ENCODE measurements at places on chromosomes 7 and 10. TPM values are rescaled to one million over a fixed set of nuclear protein-coding genes. Genes with fewer than 3 reads are reported as not detected.
A peak's percentile ranks its signal among the peaks of the same experiment; 100 is the strongest.

DNA sequence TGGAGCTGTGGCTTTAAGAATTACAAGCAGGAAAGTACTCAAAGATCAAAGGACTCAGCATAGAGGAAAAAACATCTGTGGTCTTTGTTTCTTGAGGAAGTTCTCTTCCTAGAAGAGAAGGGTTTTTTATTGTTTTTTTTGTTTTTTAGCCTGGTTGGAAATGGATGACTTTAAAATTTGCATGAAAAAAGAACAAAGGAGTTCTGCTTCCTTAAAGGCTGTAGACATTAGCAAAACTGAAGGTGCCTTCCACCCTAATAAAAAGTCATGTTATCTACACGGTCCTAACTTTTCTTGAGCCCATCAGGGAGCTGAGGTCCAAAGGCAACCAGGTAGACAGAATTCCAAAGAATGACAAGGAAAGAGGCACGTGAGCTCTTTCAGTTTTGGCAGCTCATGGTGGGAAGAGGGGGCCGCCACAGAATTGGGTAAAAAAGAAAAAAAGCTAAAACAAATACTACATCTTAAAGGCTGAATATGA is 356.6 kb downstream of the SH2D4B start:
- H3K4me1 ChIP-seq, result no peaks in the 10 kb centered on the region
- no peak for DNase-seq
- H3K4me3 ChIP-seq, result no peak overlapping the region
- no peaks in the 10 kb centered on the region for H3K27me3 ChIP-seq
- no peaks in the 10 kb centered on the region for H3K36me3 ChIP-seq

GRCh38 chr7:37027104-37027503 is 302.8 kb upstream of the AOAH start:
- no peaks in the 10 kb centered on the region for H3K27me3 ChIP-seq
- peaks cover 38% of the 10 kb centered on the region for H3K36me3 ChIP-seq
- no peak overlapping the region for H3K27ac ChIP-seq
- no peak for DNase-seq

- H3K36me3 ChIP-seq, result no peaks in the 10 kb centered on the region
- DNase-seq, result no peak
- H3K27me3 ChIP-seq, result no peaks in the 10 kb centered on the region
- no peaks in the 10 kb centered on the region for H3K4me1 ChIP-seq
- no peak overlapping the region for H3K4me3 ChIP-seq
- H3K27ac ChIP-seq, result no peak overlapping the region
Measured at GRCh38 chr7:125098377-125098970, 168.8 kb upstream of the POT1 start.

GRCh38 chr10:128055061-128055868 is 71.0 kb downstream of the MKI67 start:
- no peak overlapping the region for H3K4me3 ChIP-seq
- peaks cover 56% of the 10 kb centered on the region for H3K36me3 ChIP-seq
- H3K27me3 ChIP-seq, result no peaks in the 10 kb centered on the region
- no peak overlapping the region for H3K27ac ChIP-seq

DNA sequence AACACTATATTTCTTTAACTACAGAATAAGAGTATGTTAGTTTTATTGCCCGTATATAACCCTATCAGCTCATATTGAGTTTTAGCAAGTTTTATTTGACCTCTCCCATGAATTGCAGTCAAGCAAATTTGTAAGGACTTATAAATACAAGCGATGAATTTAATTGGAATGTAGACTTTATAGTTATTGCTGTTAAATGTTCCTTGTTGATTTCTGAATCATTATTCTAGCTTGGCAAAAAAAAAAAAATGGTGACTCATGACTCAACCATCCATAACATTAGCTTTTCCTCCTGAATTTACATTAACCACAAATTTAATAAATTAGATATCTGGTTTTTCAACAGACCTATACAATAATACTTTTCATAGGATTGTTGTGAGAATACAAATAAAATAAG is 334.0 kb upstream of the LRRTM3 start:
- H3K27ac ChIP-seq, result no peak overlapping the region
- no peak for DNase-seq
- no peak overlapping the region for H3K4me3 ChIP-seq
- H3K27me3 ChIP-seq, result no peaks in the 10 kb centered on the region

- no peak overlapping the region for H3K27ac ChIP-seq
- DNase-seq, result peak; percentile 32
- no peaks in the 10 kb centered on the region for H3K36me3 ChIP-seq
- no peak overlapping the region for H3K4me3 ChIP-seq
- H3K27me3 ChIP-seq, result no peaks in the 10 kb centered on the region
Measured at GRCh38 chr10:108544500-108545120, 1378.7 kb downstream of the XPNPEP1 start.

DNA sequence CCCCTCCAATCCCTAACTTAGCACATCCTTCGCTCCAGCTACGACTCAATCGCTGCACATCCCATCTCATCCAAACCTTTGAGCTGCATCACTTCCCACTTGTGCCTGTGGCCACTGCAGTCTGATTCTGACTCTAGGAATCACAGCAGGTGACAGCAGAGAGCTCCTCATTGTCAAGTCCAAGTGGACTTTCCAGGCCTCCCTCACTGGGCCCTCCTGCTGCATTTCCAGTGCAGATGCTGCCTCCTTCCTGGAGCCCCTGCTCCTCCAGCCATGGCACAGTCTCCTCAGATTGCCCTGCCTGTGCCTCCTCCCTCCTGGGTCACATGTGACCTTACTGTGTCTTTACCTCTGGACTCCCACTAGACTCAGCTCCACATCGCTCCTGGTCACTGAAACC is 157.3 kb downstream of the USP6NL start:
- DNase-seq, result no peak
- peaks cover 3% of the 10 kb centered on the region for H3K27me3 ChIP-seq
- no peaks in the 10 kb centered on the region for H3K36me3 ChIP-seq
- no peak overlapping the region for H3K4me3 ChIP-seq
- peaks cover 3% of the 10 kb centered on the region for H3K4me1 ChIP-seq

GRCh38 chr7:28748346-28748745 is 209.8 kb downstream of the TRIL start:
- H3K27me3 ChIP-seq, result peaks cover 1% of the 10 kb centered on the region
- H3K4me1 ChIP-seq, result no peaks in the 10 kb centered on the region
- no peaks in the 10 kb centered on the region for H3K36me3 ChIP-seq
- DNase-seq, result no peak

Gene GPR37
- not detected for total RNA-seq

Gene HIBADH
- 12.8 TPM for total RNA-seq

Gene PYROXD2
- 6.2 TPM for total RNA-seq

Measured in activated CD4-positive, alpha-beta T cell treated with anti-CD3 and anti-CD28 coated beads, Interleukin-2, amount 10 ng/mL, durations not matched to agents 7 days and 5 days (primary cell).